Cerebellar nuclear complex (tissue), 1 donor: ENCODE measurements at places on chromosomes 12 and 14.

- DNase-seq: no peak
Observed at GRCh38 chr12:110796952-110797351, 49.8 kb upstream of the CCDC63 start.

DNA sequence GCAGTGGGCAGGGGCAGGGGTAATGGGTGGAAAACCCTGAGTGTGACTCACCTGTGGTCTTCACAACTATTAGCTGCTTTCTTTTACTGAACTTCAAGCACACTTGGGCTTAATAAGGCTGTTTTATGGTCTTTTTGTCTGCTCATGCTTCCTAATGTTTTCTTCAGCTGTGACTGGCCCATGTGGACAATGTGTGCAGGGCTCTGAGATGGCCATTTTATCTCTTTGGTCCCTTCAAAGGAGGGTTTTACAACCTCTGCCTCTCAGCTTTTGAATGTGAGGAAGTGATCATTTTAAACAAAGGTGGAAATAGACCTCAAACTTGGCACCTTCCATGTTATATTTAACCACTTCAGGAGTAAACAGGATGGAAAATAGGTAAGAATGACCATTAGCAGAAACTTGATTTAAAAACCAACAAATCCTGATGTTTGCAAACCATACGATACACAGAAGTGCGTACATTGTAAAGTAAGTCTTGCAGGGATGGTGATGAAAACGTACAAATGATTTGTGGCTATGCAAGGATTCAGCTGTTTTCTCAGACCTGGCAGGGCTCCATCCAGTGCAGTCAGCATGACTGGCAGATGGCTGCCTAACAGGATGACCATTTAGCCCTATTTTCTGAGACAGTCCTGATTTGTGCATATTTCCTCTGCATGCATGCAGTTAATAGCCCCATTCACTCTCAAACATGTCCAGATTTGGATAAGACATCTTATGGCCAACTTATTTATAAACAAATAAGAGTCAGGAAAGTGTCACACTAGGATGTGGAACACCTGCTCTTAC lies 103.2 kb downstream of the SLC38A4 start:
- DNase-seq: no peak

DNA sequence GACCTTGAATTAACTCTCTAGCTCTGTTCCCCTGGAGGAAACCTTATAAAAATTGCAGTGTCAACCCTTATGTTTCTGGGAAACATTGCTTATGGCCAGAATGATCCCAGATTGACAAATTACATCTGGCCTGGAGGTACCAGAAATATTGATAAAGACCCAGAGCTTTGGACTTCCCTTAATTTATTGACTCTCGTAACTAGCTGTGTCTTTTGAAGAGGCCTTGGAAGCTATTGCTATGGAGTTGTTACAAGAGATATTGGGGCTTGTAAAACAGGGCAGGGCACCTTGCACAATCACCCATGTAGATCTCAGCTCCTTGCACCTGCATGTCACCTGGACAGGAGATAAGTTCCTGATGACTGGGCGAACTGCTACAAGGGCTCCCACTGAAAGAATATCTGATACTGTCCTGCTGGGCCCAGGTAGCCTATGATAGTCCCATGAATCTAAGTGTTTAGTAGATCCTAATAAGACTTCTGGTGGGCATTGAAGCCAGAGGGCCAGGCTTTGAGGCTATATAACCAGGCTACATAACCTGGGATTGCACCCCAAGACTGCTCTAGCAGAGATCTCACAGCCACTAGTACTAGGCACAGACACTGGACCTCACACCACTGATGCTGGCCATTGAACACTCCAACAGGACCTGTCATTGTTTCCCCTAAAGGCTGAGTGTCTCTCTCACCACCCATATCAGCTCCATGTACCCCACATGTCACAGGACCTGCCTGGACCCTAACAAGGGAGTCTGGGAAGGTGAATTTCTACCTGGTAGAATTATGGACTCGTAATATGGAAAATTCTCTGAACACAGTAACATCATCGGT lies 135.7 kb upstream of the PWP1 start:
- no peak for DNase-seq

DNA sequence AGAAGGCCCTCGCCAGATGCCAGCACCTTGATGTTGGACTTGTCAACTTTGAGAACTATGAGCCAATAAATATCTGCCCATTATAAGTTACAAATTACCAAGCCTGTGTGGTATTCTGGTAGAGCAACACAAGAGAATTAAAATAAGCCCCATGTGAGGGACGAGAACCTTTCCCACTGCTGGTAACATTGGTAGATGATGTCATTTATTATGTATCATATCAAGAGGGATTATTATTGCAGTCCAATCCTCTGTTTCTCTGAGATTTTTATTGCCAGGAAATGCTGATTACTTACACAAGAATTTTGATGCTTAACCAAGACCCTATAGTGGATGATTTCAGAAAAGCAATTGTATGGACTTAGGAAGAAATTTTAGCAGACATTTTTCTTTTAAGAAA lies 40.3 kb upstream of the SLC24A4 start:
- no peak for DNase-seq

- no peak for DNase-seq
Observed at GRCh38 chr14:87745507-87746118, 247.4 kb downstream of the GALC start.

GRCh38 chr14:96470331-96470730 lies 31.9 kb upstream of the PAPOLA start:
- DNase-seq: no peak

- no peak for DNase-seq
Observed at GRCh38 chr12:103462675-103463074, 33.1 kb downstream of the C12orf42 start.

DNA sequence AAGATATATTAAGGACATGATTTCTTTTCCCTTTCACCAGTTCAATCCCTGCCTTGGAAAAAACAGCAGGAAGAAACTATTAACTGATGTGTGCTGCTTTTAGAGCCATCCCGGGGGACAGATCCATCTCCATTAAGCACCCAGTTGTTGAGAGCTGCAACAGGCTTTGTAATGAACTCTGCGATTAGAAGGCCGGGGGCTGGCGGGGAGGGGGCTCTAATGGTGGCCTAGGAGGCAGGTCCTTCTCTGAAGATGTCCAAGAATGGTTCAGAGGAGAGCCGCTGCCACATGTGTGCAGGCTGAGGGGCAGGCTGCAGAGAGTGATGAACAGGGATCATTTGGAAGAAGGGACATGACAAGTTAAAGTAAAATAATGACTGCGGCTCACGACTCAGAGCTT lies 67.8 kb downstream of the GALNT8 start:
- DNase-seq: no peak

DNA sequence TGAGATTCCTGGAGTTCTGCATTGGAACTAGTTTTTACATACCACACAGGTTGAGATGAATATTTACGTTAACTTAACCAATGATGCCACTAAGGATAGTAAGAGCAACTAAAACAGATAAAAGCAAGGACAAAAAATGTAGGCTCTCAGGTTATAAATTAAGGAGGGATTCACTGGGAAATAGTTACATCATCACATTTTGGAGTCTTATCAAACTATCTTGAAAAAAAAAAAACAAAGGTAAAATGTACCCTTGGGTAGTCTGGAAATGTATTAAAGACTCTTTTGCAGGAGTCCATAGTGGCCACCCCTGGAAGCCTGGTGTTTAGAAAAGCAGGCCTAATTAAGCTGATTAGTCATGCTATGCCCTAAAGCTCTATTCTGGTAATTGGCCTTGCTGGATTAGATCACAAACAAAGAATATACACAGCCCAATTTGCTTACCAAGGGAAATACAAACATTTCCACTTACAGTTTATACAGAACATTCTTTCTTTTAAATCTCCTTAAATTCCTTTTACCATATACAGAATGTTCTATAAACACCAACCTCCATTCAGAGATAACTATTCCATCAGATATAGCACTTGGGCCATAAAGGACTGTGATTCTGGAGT lies 39.3 kb downstream of the SLC25A47 start:
- DNase-seq: no peak

DNA sequence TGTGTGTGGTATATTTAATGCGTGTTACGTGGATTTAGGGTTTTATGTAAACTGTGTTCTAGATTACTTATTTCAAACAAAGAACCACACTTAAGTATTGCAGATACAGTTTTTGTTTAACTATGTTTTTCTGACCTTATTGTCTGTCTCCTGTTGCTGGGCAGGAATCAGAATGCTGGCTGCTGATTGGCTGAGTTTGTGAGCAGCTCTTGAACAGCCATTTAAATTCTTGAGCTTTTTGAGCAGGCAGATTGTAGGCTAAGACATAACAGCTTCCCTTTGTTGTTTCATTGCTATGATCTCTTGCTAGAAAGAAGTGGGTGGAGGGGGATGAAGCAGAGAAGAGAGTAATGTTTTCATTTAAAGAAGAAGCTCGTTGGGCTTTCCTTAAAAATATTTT lies 52.2 kb downstream of the ATF7IP start:
- DNase-seq: peak; percentile 5

- DNase-seq: no peak
Observed at GRCh38 chr12:57089271-57090245, 644 bp downstream of the NAB2 start.

DNA sequence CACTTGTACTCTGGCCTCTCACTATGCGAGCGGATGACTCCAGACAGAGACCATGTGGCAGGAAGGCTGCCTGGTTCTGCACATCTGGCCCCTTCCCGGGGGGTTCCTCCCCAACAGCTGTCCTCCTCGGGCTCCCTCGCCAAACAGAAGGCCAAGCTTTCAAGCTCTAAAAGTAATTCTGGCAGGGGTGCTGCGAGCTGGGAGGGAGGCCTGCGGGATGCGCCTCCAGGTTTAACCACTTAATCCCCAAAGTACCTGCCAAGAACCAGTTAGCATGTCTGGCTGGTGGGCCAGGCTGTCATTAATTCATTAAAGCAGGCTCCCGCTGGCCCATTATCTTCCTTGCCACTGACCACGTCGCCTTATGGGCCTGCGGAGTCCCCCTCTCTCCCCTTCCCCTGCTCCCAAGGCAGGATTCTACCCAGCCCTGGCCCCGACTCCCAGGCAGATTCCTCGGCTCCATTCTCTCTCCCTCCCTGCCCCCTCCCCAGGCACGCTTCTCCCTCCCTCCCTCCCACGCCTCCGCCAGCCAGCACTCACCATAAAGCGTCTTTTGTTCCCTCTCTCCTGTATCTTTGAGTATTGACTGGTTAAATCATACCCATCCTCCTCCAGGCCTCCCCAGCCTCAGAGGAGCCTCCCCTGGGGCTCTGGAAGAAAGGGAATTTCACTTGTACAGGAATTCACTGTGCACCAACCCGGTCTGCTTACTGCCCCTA lies 4.9 kb downstream of the HRK start:
- no peak for DNase-seq

DNA sequence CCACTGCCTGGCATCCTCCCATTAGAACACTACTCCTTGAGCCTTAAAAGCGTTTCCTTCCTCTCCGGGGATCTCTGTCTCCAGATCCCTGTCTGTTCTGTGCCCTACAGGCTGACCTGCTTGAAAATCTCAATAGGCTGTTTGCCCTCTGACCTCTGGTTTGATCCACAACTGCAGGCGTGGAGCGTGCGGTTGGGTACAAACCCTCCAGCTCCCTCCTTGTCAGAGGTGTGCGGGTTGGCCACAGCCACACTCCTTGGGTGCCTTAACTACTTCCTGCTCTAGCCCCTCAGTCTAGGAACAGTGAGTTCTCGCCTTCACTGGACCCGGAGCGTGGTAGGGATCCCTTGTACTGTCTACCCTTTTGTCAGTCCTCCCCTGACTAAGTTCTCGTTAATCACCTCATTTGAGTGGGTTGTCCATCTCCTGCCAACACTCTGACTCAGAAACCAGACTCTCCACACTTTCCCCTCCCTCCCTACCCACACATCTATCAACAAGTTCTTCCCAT lies 33.1 kb downstream of the CMKLR1 start:
- no peak for DNase-seq

DNA sequence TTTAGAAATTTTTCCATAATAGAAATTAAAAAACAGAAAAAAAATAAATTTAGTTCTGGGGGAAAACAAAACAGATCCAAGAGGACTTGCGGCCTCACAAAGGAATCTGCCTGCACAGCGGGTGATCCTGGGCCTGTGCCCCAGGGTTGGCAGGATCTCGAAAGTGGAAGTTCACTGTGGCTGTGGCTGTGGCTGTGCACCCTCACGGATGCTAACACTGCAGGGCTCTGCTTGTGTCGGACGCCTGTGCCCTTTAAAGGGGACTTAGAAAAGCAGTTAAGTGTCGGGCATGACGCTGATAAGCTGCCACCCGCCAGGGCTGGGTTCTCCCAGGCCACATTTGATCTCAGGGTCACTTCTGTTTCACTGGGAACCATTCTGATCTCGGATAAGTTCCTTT lies 209.1 kb downstream of the TTC7B start:
- DNase-seq: peak; percentile 71

DNA sequence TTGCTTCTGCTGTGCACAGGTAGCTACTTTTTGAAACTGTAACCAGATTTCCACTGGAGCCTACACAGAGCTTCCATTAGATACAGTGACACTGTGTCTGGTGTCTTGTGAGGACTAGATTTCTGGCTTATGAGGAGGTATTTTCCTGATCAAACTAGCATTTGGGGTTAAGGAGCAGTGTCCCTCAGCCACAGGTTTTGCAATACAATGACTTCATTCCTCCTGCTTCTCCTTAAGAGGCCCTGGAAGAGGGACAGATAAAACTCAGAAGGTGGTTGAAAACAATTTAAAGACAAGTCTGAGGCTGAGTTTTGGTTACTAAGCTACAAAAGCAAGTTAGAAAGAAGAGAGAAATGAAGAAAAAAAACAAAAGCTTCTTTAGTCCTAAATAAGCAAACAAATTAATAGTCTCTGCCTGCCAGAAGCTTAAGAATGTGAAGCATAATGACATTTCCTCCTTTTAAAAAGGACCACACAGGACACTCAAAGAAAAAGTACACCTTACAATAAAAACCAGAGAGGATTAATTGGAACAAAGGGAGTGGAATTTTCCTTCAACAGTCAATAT lies 53.0 kb downstream of the PKP2 start:
- no peak for DNase-seq

GRCh38 chr12:84772281-84772680 lies 140.3 kb downstream of the SLC6A15 start:
- DNase-seq: no peak

DNA sequence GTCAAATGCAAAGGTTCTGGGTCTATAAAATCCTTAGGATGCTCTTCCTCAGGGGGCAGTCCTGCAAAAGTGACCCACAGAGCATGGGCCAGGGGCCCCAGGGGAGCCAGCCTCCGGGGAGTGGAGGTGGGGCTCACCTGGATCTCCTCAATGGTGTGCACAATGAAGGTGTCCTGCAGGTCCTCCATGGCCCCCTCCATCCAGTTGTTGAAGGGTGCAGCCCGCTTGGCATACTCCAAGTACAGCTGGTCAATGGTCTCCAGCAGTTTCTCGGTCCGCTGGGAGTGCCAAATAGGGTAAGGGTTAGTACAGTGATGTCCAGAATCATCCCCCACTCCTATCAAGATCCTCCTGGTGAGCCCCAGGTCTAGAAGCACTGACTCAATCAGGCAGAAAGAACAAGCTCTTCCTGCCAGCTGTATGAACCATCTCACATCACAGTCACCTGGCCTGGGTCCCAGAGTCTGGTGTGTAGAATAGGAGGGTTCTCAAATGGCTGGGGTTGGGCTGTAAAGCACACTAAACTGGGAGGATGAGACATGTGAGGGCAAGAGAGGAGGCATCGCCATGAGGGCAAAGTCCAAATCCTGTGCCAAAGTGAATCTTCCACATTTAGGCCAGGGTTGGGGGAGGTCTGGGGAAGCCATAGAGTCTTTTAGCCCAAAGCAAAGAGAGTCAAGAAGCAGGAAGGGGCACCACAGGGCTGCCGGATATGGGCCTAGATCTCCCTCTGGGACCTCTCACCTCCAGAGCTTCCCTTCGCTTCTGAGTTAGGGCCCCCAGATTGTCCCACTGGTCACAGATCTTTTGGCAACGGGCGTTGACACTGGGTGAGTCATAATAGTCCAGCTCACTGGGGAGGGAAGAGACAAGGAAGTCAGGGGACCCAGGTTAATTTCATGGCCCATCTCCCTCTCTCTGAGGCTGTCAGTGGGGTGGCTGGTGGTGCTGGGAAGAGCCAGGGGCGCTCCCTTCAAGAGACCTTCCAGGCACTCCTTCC lies 91.5 kb upstream of the ZFP36L1 start:
- DNase-seq: no peak
